Activated CD8-positive, alpha-beta memory T cell treated with anti-CD3 and anti-CD28 coated beads, Interleukin-2, amount 10 ng/mL, durations not matched to agents 7 days and 5 days (primary cell): ENCODE measurements at places on chromosomes 11 and 22. TPM values are rescaled to one million over a fixed set of nuclear protein-coding genes. Genes with fewer than 3 reads are reported as not detected.

The MS4A3 gene
- total RNA-seq = not detected

The MRGPRD gene
- total RNA-seq = not detected

The SEC14L6 gene
- total RNA-seq = not detected

The DLG2 gene
- total RNA-seq = 2.1 TPM

The CHRM1 gene
- not detected for total RNA-seq

The IGLL5 gene
- total RNA-seq = not detected

The BRSK2 gene
- total RNA-seq = 0.40 TPM
